ENCODE measurements at places on chromosomes 16 and 17.

GRCh38 chr17:29059281-29059680 lies 16.3 kb downstream of the PIPOX start:
- no peak for DNase-seq

- DNase-seq, result no peak
Measured at GRCh38 chr16:82031116-82032084, 3.7 kb upstream of the HSD17B2 start.

DNA sequence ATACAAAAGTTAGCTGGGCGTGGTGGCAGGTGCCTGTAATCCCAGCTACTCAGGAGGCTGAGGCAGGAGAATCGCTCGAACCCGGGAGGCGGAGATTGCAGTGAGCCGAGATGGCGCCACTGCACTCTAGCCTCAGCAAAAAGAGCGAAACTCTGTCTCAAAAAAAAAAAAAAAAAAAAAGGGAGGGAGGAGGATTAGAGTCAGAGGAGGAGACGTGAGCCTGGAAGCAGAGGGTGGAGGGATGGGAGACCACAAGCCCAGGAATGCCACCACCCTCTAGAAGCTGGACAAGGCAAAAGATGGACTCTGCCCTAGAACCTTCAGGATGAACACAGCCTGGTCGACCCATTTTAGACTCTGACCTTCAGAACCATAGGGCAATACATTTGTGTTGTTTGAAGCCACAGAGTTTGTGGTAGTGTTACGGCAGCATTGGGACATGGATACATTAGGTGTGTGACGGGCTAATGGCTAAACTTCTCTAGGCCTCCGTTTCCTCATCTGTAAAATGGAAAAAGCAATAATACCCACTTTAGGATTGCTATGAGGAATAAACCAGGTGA lies 2.1 kb upstream of the SMIM22 start:
- DNase-seq, result no peak

DNA sequence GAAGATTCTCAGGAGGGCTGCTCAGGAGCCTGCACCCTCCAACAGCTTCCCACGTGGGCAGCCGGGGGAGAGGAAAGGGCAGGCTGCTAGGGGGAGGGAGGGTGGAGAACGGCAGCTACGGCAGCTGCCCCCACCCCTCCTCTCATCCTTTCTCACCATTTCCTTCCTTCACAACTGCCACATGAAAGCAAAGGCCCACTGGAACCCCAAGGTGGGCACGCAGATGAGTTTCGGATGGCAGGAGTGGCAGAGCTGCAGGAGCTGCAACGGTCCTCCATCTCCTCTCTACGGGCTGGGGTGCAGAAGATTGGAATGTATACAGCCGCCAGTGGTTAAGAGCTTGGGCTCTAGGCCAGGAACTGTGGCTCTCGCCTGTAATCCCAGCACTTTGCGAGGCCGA lies 77.7 kb downstream of the GAS7 start:
- no peak for DNase-seq

DNA sequence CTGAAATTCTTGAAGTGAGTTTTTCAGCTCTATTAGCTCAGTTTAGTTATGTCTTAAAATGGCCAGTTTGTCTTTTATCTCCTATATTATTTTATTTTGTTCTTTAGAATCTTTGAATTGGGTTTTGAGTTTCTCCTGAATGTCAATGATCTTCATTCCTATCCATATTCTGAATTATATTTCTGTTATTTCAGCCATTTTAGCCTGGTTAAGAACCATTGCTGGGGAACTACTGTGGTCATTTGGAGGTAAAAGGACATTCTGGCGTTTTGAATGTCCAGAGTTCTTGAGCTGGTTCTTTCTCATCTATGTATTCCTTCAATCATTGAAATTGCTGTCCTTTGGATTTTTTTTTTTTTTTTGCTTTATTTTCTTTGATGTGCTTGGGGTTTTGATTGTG lies 203.9 kb upstream of the HS3ST4 start:
- no peak for DNase-seq
